NCI-H2107 (cell line): ENCODE measurements at places on chromosomes 4 and X.

- DNase-seq, result no peak
Measured at GRCh38 chr4:53912766-53913497, 151.5 kb downstream of the CHIC2 start.

DNA sequence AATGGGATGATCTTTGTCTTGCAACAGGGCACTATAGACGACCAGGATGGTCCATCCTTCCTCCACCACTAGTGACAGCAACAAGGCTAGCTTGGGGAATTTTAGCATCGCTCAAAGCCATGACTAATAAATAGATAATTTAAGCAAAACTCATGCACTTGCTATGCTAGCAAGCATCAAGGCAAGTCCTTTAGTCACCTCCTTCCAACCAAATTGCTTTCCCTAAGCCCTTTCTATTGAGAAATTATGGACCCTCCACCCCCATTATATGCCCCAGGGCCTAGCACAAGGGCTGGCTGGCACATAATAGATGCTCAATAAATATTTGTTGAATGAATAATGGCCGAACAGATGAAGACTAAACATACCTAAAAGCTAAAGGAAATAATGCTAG lies 28.6 kb downstream of the SLC16A2 start:
- no peak for DNase-seq

- no peak for DNase-seq
Measured at GRCh38 chr4:85807247-85807950, 332.4 kb downstream of the ARHGAP24 start.

DNA sequence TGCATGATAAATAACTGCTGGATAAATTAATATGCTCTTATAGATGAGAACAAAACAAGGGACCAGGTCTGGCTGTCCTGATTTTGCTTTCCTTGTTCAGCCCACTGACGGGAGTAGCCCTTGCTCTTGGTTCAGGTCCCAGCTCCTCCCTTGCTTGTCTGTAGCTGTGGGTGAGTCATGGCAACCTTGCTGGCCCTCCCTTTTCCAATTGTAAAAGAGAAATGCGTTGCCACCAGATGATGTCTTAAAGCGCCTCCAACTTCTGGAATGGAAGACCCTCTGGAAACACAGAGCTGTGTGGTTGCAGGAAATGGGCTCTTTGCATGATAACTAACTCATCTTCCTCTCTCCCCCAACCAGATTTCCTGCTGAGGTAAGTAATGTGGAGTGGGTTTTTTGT lies 171.4 kb downstream of the AASDH start:
- DNase-seq, result no peak

DNA sequence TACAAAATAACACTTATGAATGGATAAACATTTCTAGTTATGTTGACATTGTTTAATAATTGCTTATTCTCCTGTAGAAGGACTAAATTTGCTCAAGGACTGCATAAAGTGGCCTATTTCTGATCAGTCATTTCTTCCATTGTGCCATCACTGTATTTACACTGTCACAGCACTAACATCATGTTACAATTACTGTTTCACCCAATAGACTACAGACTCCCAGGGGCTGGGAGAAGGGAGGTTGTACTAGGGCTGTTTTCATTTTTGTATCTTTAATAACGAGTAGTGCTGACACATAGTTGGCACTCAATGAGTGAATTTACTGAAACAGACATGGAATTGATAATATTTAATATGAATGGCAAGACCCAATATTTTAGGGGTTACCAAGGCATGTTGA lies 139.5 kb downstream of the SLC10A7 start:
- no peak for DNase-seq

GRCh38 chr4:83599183-83599582 lies 63.3 kb downstream of the GPAT3 start:
- DNase-seq, result no peak
